Ascending aorta (tissue), 2 donors: ENCODE measurements at places on chromosomes 7 and 10.

DNA sequence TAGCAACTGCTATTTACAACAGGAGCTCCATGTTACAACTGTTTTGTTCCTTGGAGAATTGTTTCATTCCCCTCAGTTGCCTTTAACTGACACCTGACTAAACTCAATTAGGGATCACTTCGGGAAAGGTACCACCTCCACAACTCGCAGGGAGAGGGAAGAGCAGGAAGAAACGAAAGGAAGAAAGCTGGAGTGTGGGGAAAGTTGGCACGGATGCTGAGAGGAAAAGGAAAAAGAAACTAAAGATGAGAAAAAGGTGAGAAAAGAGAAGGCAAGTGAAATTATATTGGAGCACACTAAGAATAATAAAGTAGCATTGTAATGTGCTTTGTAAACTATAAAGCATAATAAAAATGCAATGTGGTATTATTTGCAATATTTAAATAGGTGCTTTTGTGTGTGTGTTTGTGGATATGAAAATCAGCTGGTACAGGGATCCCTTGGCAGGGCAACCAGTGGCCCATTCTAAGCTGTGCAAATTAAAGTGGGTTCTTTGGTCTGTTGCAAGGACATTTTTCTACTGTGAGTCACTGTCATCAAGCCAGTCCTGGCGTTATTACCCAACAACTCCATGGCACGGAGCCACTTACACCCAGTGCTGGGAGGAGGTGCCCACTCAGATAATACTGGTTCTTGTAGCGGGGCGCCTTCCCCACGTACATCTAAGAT, 45.9 kb downstream of the HIPK2 start:
- H3K36me3 ChIP-seq: no peaks in the 10 kb centered on the region
- H3K27me3 ChIP-seq: no peaks in the 10 kb centered on the region
- peak overlapping the region; percentile 37 for H3K4me3 ChIP-seq
- peak; percentile 98 for DNase-seq
- peak overlapping the region; percentile 96 for H3K27ac ChIP-seq
- H3K4me1 ChIP-seq: peaks cover 71% of the 10 kb centered on the region

DNA sequence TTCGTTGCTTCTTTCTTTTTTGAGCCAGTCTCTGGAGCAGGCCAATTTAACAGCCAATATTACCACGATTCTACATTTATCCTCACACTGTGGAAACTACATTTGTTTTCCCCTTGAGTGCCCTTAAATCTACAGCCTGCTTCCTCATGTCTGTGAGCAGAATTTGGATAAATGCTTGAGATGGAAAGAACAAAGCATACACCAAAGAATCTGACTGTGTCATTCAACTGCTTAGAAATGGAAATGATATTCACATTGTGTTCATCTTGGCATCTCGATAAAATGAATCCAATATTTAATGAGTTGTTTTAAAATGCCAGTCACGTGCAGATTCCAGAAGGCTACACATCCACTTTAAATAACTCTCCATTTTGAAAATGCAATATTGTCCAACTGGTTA, 41.0 kb upstream of the GSDME start:
- DNase-seq: no peak
- H3K36me3 ChIP-seq: no peaks in the 10 kb centered on the region
- H3K27ac ChIP-seq: no peak overlapping the region
- H3K4me1 ChIP-seq: no peaks in the 10 kb centered on the region

- H3K27me3 ChIP-seq: no peaks in the 10 kb centered on the region
- no peak overlapping the region for H3K27ac ChIP-seq
- H3K4me1 ChIP-seq: no peaks in the 10 kb centered on the region
- no peak for DNase-seq
- no peak overlapping the region for H3K4me3 ChIP-seq
- H3K36me3 ChIP-seq: peaks cover 3% of the 10 kb centered on the region
These were observed 27.7 kb downstream of the SLC29A3 start for GRCh38 chr10:71346731-71347130.

- H3K36me3 ChIP-seq: no peaks in the 10 kb centered on the region
- H3K4me1 ChIP-seq: no peaks in the 10 kb centered on the region
- no peak overlapping the region for H3K4me3 ChIP-seq
These were observed 125.7 kb downstream of the ARHGAP22 start for GRCh38 chr10:48478980-48479811.

- H3K36me3 ChIP-seq: no peaks in the 10 kb centered on the region
- no peak overlapping the region for H3K4me3 ChIP-seq
- H3K4me1 ChIP-seq: no peaks in the 10 kb centered on the region
- no peak overlapping the region for H3K27ac ChIP-seq
These were observed 36.2 kb upstream of the GTF2IRD1 start for GRCh38 chr7:74417419-74417971.

DNA sequence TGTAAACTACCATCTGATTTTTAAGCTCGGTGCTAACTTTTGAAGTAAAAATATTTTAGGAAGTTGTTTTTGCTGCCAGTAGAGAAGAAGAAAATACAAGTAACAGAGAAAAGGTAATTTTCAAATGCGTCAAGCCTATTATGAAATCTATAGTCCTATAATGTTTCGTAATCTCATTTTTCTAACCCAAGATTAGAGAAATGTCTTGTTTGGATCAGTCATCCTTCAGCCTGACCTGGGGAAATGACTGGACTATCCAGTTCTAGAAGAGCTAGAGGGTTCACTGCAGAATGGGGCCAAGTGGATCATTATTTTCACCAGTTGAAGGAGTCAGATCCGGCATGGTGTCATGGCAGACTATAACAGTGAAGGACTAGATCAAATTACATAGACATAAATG, 62.7 kb upstream of the FGL2 start:
- no peaks in the 10 kb centered on the region for H3K36me3 ChIP-seq
- H3K27ac ChIP-seq: no peak overlapping the region
- no peak for DNase-seq
- no peaks in the 10 kb centered on the region for H3K4me1 ChIP-seq

DNA sequence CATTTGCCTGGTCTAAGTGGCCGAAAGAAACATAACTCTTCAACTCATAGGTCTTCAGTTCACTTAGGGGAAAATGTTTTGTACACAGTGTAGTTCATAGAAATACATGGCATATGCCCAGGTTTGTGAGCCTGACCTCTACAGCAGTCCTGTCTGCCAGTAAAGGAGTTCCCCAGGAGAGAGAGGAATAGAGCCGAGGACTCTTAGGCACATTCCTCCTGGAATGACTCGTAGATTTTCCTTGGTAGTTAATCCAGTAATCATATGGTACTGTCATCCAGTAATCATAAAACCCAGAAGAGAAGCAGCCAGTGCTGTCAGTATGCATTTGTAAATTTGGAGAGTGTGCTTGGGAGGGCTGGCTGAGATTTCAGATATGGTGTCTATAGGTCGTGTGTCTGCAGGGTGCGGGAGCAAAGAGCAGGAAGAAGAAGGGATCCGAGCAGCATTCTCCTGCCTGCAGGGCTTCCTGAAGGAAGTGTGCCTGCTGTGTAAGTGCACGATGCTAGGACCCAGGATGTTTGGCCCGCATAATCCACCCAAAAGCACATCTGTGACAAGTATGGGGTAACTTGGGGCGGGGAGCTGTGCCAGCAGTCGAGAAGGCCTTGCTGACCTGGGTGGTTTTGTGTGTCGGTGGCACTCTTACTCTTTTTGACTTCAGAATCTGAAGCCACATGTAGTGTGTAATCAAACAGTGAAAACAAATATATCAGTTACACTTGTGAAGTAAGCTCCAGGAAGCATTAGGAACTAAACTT, 13.9 kb downstream of the EIF4H start:
- H3K27ac ChIP-seq: no peak overlapping the region
- H3K4me3 ChIP-seq: no peak overlapping the region
- no peaks in the 10 kb centered on the region for H3K4me1 ChIP-seq
- DNase-seq: no peak
- H3K27me3 ChIP-seq: no peaks in the 10 kb centered on the region

GRCh38 chr10:95308389-95309302, 17.8 kb upstream of the PDLIM1 start:
- no peak overlapping the region for H3K4me3 ChIP-seq
- peaks cover 16% of the 10 kb centered on the region for H3K4me1 ChIP-seq
- peak overlapping the region; percentile 68 for H3K27ac ChIP-seq
- no peak for DNase-seq
- H3K27me3 ChIP-seq: no peaks in the 10 kb centered on the region

GRCh38 chr7:44639671-44640321, 33.4 kb downstream of the OGDH start:
- no peak overlapping the region for H3K4me3 ChIP-seq
- H3K36me3 ChIP-seq: no peaks in the 10 kb centered on the region
- H3K27ac ChIP-seq: peak overlapping the region; percentile 89
- H3K27me3 ChIP-seq: no peaks in the 10 kb centered on the region
- H3K4me1 ChIP-seq: peaks cover 31% of the 10 kb centered on the region

DNA sequence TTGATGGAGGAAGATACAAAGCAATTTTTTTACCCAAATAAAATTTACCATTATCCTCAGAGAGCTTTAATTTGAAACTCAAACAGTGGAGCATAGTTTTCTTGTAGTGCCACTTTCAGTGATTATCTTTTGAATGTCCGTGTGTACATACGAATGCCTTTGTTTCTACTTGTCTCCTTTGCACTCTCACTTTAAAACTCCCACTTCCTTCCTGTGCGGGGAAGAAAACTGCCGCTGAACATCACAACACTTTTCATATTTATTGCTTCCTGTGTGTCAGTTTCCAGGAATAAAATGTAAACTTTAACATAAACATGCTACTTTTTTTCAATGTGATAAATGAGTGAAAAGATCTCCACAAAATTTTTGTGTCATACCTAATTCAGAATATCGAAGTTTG, 102.4 kb downstream of the SEMA3A start:
- H3K4me3 ChIP-seq: no peak overlapping the region
- H3K27ac ChIP-seq: no peak overlapping the region
- no peaks in the 10 kb centered on the region for H3K36me3 ChIP-seq
- H3K4me1 ChIP-seq: no peaks in the 10 kb centered on the region
- DNase-seq: no peak

DNA sequence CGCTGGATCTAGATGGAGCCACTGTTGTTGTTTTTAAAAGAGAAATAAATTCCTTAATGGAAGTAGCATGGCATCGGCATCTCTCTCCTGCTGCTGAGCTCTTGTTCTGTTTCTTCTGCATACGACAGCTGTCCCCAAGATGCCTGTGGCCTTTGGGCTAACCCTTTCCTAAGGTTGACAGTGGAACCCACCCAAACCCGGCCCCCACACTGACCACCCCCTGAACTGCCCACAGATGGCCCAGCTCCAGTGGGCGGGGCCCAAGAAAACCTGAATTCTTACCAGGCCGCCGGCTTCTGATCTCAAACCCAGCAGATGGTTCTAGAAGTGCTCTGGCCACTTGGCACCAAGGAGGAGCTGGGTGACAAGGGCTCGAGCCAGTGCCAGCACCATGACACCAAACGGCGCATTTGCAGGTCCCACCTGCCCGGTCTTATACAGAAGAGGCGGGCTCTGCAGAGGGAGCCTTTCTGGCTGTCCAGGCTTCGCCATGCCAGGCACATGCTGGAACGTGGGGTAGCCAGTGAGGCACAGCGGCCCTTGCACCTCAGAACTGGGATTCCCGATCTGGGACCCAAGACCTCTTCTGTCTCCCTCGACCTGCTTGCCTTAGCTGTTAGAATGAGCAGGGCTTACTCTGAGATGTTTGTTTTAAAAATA, 82.7 kb downstream of the RGS10 start:
- no peaks in the 10 kb centered on the region for H3K27me3 ChIP-seq
- no peak for DNase-seq
- H3K4me3 ChIP-seq: no peak overlapping the region
- no peak overlapping the region for H3K27ac ChIP-seq
- H3K4me1 ChIP-seq: no peaks in the 10 kb centered on the region

- no peaks in the 10 kb centered on the region for H3K36me3 ChIP-seq
- no peaks in the 10 kb centered on the region for H3K27me3 ChIP-seq
- H3K4me1 ChIP-seq: no peaks in the 10 kb centered on the region
- no peak overlapping the region for H3K27ac ChIP-seq
These were observed 3.0 kb downstream of the IKZF1 start for GRCh38 chr7:50307368-50308032.

GRCh38 chr7:112495156-112495788, 14.5 kb downstream of the LSMEM1 start:
- H3K4me3 ChIP-seq: no peak overlapping the region
- H3K36me3 ChIP-seq: no peaks in the 10 kb centered on the region
- no peak overlapping the region for H3K27ac ChIP-seq
- H3K27me3 ChIP-seq: no peaks in the 10 kb centered on the region
- no peaks in the 10 kb centered on the region for H3K4me1 ChIP-seq

DNA sequence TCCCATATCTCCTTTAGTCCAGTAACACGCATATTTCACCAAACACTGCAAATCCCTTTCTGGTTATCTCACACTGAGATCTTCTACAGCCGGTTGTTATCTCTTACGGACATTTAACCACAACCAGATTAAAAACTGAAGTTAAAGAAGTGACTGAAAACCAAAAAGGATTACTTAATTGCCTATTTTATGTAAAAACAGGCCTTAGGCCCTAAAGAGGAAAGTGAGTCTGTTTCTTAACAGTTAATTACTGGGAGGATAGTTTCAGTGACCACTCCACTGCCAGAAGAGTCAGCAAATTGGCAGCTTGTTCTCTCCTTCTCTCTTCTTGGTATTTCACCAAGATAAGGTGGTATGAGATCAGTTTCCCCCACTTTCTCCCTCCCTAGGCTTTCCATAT, 161.9 kb upstream of the MEOX2 start:
- DNase-seq: no peak
- H3K4me1 ChIP-seq: no peaks in the 10 kb centered on the region
- no peaks in the 10 kb centered on the region for H3K36me3 ChIP-seq
- no peak overlapping the region for H3K4me3 ChIP-seq
- H3K27ac ChIP-seq: no peak overlapping the region

DNA sequence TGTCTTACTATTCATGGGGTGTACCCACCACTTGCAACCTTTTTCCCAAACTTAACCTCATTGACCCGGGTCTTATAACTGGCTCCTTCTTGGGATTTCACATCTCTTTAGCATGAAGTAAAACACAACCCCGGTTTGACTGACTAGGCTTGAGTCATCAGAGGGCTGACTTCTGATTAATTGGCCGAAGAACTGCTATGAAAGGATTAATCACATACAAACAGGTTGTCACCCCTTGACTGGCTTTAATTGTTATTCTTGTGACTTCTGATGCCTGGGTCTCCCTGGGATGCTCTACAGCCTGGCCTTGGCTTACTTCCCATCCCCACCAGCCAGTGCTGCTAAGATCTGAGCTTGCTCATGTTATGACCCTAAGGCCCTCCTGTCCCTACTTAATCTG, 8.8 kb upstream of the CRPPA start:
- no peaks in the 10 kb centered on the region for H3K27me3 ChIP-seq
- no peaks in the 10 kb centered on the region for H3K4me1 ChIP-seq
- no peak overlapping the region for H3K4me3 ChIP-seq
- no peaks in the 10 kb centered on the region for H3K36me3 ChIP-seq

GRCh38 chr7:28686418-28686800, 271.7 kb downstream of the TRIL start:
- DNase-seq: peak; percentile 71
- no peaks in the 10 kb centered on the region for H3K36me3 ChIP-seq
- H3K27ac ChIP-seq: peak overlapping the region; percentile 80
- H3K4me1 ChIP-seq: peaks cover 14% of the 10 kb centered on the region

- H3K4me1 ChIP-seq: peaks cover 69% of the 10 kb centered on the region
- H3K27me3 ChIP-seq: no peaks in the 10 kb centered on the region
- no peak for DNase-seq
- no peaks in the 10 kb centered on the region for H3K36me3 ChIP-seq
- peak overlapping the region; percentile 94 for H3K27ac ChIP-seq
These were observed 185.5 kb upstream of the KLF14 start for GRCh38 chr7:130919316-130920103.
